Stomach (tissue), 19 donors: ENCODE measurements at places on chromosomes 6 and 20. TPM values are rescaled to one million over a fixed set of nuclear protein-coding genes. Genes with fewer than 3 reads are reported as not detected.

- DNase-seq = no peak
These were observed 1.4 kb downstream of the PDE10A start for GRCh38 chr6:165661664-165662025.

- DNase-seq = no peak
These were observed 20.5 kb upstream of the NT5E start for GRCh38 chr6:85429346-85429745.

Gene TMEM151B
- 0.28 TPM for polyA plus RNA-seq

- DNase-seq = peak; percentile 46
These were observed 79.2 kb upstream of the PLN start for GRCh38 chr6:118468682-118469465.

GRCh38 chr20:13384132-13384531, 163.1 kb downstream of the ISM1 start:
- DNase-seq = no peak

GRCh38 chr20:31663838-31664695, 26.4 kb downstream of the COX4I2 start:
- peak; percentile 78 for DNase-seq

DNA sequence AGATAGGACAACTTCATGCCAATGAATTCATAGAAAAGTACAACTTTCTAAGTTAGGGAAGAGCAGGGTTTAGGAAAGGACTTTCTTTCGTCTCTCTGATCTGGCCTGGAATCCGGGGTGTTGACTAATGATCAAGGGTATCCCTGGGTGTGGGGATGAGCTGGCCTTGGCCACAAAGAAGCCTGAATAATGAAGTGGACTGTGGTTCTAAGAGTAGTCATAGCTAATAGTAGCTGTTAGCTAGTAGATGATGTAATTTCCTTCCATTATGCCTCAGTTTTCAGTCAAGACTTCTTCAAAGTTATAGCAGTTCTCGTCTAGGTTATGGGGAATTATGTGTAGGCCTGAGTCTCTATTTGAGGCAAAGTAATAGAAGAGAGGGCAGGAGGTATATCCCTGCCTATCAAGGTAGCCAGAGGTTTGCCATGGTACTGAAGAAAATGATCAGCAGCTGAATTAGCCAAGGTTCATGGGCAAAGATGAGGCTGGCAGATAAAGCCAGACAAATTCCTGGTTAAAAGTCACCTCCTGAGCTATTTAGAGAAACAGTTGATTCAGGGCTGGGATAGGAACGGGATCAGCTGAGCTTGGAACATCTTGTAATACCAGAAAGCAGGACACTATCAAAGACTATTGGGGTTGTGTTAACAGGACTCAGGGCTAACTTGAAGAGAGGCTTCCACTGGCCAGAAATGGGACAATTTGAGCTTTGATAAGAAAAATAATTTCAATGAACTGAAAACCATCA, 18.7 kb upstream of the TRPC4AP start:
- no peak for DNase-seq

- peak; percentile 56 for DNase-seq
These were observed 49.8 kb downstream of the CPXM1 start for GRCh38 chr20:2750491-2751251.

Gene CGAS
- polyA plus RNA-seq = 1.8 TPM

Gene ADTRP
- polyA plus RNA-seq = 3.9 TPM

- DNase-seq = no peak
These were observed 16.7 kb downstream of the ACOT13 start for GRCh38 chr6:24683297-24684296.
